Effector CD8-positive, alpha-beta T cell (primary cell): ENCODE measurements at places on chromosomes 2 and 18.
A peak's percentile ranks its signal among the peaks of the same experiment; 100 is the strongest.

GRCh38 chr2:64905338-64906024 lies 83.7 kb upstream of the SLC1A4 start:
- DNase-seq: no peak

DNA sequence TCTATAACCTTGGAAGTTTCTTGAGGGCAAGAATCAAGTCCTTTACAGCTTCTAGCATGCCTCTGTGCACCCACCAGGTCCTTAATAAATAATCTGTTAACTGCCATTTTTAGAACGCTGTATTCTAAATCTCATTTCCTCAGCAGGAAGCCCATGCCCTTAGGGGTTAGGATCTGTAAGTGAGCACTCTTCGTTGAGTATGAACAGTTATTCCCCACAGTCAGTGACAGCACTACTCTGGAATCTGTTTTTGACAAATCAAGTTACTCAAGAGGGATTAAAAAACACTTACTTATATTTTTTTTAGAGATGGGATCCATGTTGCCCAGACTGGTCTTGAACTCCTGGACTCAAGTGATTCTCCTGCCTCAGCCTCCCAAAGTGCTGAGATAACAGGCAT lies 14.6 kb downstream of the PAIP2B start:
- no peak for DNase-seq

- peak; percentile 20 for DNase-seq
Measured at GRCh38 chr2:237432484-237433092, 18.6 kb upstream of the COL6A3 start.

DNA sequence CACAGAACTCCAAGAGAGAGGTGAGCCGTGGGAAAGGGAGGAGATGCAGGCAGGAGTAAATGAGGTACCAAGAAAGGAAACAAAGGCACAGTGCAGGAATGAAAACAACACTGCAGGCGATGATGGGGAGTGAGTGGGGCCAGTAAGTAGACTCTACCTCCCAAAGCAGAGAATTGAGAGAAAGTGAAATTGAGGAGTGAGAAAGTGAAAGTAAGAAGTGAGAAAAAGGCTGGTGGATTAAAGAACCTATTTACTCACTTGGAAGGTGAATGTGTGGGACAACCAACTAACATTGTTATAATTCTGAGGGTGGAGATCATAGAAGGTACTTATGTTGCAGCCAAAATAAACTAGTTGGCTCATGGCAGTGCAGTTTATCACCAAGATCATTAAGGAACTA lies 193.1 kb upstream of the TMEM200C start:
- no peak for DNase-seq

- no peak for DNase-seq
Measured at GRCh38 chr18:50099725-50100407, 95.1 kb downstream of the MYO5B start.

- DNase-seq: no peak
Measured at GRCh38 chr2:121151311-121152109, 133.5 kb downstream of the TFCP2L1 start.

GRCh38 chr2:197297772-197298318 lies 12.7 kb downstream of the ANKRD44 start:
- DNase-seq: no peak

GRCh38 chr2:65019010-65019409 lies 29.8 kb downstream of the SLC1A4 start:
- DNase-seq: no peak

DNA sequence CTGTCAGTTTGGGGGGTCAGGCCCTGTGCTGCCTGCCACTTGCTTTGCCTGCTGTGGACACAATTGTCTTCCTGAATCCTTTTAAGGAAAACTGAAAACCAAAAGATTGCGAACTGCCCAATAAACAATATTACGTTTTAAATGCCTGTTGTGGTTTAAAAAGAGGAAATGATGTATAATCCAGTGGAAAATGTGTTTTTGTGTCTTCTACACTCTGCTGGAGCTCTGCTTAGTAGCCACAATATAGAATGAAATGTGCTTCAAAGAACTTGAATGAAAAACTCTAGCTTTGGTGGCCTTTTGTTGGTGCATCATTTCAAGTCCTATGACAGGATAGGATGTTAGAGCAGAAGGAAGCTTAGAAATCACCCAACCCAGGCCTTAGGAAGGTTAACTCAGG lies 23.2 kb upstream of the CABYR start:
- DNase-seq: no peak

DNA sequence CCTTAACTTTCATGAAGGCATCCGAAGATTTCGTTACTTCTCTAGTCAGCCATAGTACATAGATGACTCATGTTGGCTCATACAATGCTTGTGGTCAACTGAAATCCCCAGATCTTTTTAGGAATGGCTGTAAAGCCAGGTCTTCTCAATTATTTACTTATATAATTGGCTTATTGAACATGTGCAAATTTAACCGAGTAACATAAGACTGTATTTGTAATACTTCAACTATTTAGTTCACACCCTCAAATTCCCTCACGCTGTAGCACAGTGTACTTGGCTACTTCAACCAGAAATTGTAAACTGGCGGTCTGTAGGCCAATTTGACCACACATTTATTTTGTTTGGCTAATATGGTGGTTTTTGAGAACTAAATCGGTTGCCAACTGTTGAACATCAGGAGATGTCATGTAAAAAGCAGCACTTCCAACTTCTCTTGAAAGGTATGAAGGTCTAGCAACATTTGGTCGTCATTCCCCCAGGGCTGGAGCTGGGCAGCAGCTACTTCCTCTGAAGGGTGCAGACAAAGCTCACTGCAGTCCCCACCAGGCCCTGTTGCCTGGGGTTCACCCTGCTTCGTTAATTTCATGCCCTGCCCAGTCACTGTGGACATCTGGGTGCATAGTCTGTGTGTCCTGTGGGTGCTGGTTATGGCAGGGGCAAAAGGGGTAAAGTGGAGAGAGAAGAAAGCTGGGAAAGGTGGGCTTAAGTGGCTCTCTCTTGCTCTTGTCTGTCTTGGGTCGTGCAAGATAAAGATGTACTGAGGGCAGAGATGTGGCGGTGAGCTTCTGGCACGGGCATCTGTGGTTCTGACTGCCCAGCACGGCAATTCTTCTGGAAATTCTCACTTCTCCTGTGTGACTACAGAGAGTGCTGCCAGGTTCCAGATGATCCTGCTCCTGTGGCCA lies 3.2 kb upstream of the SH3RF3 start:
- no peak for DNase-seq

- no peak for DNase-seq
Measured at GRCh38 chr2:241560883-241561474, 2.4 kb downstream of the BOK start.
